Stimulated activated CD8-positive, alpha-beta memory T cell treated with anti-CD3 and anti-CD28 coated beads, Interleukin-4, amount 100 ng/mL, for 1 hour (primary cell): ENCODE measurements at places on chromosomes 3 and 15.

DNA sequence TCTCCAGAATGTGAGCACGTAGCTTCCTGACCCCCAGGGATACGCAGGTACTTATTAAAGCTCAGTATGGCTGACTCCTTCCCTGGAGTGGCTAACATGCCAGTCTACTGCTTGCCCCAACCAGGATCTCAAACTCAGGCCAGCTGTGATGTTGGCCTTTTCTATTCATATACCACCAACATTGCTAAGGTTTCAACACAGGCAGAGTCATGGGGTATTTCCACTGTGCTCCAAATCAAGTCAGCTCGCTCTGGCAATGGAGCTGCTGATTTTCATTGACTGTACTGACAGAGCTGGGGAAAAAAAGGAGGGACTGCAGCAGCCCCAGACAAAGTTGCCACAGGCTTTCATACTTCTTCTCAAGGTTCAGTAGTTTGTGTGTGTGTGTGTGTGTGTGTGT, 87.0 kb downstream of the CFAP20DC start:
- no peak for DNase-seq

- DNase-seq: no peak
These were observed 155.2 kb downstream of the FAM43A start for GRCh38 chr3:194840661-194841514.

DNA sequence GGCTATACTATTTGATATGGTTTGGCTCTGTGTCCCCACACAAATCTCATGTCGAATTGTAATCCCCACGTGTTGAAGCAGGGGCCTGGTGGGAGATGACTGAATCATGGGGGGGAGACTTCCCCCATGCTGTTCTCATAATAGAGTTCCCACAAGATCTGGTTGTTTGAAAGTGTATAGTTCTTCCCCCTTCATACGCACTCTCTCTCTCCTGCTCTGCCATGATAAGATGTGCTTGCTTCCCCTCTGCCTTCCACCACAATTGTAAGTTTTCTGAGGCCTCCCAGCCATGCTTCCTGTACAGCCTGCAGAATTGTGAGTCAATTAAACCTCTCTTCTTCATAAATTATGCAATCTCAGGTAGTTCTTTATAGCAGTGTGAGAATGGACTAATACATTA, 290.1 kb upstream of the CHRM5 start:
- DNase-seq: no peak

DNA sequence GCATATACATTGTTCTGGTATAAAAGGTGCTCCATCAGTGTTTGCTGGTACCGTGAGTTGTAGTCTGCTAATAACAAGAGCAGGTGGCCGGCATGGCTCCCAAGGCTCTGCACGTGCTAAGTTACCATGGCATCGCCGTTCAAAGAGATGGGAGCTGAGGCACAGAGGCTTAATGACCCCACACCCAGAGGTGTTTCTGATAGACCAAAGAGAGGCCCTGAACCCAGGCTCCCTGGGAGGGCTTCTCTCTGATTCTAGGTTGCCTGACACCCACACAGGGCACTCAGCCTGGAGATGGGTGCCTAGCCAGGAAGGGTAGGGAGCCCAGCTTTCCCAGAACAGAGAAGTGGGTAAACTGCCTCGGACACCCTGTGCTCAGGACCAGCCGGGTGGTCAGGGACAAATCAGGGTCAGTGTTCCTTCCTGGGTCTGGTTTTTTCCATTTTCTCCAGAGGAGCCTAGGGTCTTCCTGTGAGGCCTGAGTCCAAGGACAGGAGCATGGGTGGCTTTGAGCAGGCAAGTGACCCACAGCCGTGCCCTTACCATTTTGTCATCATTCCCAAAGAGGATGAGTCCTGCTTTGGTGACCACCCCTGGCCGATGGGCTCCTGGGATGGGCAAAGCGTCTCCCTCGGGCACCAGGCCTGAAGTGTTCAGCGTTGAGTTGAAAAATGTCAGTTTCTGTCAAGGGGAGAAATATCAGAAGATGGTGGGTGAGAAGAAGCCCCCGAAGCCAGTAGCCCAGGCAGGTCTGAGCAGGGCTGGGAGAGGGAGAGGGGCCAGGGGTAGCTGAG, 27.3 kb downstream of the ALDH1L1 start:
- no peak for DNase-seq

GRCh38 chr3:58572634-58573230, 4.5 kb downstream of the FAM107A start:
- no peak for DNase-seq

DNA sequence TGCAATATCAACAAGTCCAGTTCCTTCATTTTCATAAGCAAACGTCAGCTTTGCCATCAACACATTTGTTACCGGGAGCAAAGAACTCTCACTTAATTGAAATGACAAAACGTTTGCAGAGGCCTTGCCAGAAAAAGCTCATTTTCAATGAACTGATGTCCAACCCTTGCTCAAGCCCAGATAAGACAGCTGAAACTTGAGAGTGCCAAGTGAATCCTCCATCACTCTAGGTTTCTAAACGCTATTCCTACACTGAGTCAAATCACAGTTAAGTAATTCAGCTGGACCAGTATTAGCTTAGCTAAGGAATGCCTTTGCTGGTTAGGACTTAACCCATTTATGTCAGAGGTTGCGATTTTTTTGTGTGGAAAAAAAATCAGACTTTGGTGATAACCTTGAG, 11.5 kb downstream of the CHSY1 start:
- no peak for DNase-seq

DNA sequence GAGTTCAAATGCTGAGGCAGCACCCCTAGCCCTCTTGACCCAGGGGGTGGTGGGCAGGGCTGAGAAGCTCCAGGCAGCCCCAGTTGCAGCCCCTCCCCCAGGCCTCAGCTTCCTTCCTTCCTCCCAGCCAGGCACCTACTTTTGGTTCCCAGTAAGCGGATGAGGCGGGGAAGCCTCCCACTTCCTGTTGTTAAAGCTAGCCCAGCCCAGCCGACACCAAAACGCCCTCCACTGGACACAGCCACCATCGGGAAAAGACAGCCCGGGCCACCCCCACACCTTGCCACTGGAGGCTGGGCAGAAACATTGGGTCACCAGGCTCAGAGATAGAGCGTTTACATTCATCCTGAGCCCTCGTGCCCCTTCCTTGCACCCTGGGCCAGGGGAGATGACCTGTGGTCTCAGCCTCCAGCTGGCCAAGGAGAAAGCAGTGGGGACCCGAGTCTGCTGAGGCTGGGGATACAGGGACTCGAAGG, 3.5 kb downstream of the DUSP7 start:
- no peak for DNase-seq

- DNase-seq: no peak
These were observed 20.1 kb downstream of the SENP2 start for GRCh38 chr3:185606196-185606595.

DNA sequence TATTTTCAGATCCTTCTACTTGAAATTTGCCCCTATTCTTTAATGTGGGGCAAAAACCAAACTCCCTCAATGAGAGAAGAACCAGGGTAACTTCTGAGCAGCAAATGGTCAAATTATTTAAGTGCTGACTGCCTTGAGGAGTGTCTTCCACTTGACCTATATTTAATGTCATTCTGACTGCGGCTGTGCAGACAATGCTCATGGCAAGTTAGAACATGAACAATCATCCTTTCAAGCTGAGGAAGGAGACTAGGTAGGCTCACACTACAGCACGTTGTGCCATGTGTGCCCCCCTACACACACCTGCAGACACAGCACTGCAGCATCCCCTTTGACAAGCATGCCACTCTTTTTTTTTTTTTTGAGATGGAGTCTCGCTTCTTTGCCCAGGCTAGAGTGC, 98.2 kb downstream of the OSBPL10 start:
- no peak for DNase-seq

DNA sequence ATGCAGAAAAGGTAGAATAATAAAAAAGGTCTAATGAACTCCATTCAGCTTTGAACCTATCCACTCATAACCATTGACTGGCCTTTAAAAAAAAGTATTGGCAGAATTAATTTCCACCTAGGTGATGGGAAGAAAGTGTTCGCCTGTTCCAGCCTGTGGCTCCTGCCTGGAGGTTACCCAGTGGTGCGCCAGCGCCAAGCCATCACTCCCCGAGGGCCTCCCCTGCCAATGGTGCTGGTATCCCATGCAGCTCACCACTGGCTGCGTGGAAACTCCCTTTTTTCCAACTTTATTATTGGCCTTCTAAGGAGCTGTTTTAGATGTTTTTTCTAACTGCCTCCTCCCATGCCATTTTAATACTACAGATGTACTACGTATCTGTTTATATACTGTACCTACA, 29.4 kb downstream of the NIPA2 start:
- DNase-seq: no peak

GRCh38 chr3:17664923-17665322, 77.5 kb downstream of the TBC1D5 start:
- DNase-seq: no peak

DNA sequence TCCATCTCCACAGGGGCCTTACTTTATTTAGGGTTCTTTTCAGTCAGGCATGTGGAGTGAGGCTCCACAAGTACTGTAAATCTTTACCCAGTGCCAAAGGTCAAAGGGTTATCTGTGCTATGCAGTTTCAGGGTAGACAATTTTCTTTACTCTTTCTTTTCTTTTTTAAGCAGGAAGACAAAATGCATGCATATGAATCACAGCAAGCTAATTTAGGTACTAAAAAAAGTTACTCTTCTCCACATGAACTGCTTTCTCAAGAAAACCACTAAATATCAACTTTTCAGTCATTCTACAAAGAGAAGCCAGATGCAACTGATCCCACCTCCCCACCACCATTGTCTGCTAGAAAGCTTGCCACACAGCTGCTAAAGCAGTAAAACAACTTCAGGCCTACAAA, 73.3 kb upstream of the PYGO1 start:
- DNase-seq: no peak

DNA sequence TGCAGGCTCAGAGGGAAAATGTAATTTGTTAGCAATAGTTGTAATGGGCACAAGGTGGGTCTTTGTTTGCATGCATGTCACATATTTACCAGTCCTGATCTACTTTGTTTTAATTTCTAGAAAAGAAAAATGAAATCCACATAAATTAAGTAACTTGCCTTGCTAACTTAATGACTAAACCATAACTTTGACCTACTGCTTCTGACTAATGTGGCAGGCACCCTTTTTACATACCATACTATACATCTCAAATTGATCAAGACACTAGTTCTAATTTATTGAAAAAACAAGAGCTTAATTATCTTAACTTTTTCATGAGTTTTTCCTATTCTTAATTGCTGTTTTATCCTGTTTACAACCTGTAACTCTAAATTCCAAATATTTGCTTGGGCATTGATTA, 93.2 kb downstream of the ATP11B start:
- no peak for DNase-seq

DNA sequence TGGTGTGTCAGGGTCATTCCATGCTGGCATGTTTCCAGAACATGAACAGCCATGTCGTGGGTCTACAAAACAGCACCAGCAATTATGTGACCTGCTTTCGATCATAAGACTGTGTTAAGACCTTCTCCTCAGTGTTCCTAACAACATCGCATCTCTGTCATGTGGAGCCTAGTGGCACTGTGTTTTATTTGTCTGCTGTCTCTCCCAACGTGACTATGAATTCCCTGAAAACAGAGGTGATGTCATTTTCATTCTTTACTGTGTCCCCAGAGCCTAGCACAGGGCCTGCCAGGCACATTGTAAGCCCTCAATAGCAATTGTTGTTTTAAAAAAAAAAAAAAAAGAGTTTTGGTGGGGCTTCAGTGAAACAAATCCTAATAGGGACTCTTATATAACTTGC, 94.2 kb upstream of the IL12A start:
- no peak for DNase-seq

GRCh38 chr3:67083277-67083676, 85.2 kb downstream of the KBTBD8 start:
- DNase-seq: no peak

DNA sequence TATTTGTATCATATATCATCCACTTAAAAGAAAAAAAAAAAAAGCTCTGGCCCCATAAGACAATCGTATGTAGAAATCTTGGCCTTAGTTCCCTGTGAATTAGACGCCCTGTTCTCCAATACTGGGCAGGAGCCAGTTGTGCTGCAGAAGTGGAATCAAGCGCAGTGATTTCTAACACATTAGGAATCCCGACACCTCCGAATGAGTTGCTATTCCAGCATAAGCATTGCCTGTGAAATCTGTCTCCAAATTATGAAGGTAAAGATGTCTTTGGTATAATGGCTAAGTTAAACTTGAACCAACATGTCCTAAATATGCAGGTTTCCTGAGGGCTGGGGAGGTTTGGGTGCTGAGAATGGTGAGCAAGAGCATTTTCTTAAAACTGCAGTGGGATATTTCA, 199.4 kb upstream of the ARRDC4 start:
- DNase-seq: no peak

DNA sequence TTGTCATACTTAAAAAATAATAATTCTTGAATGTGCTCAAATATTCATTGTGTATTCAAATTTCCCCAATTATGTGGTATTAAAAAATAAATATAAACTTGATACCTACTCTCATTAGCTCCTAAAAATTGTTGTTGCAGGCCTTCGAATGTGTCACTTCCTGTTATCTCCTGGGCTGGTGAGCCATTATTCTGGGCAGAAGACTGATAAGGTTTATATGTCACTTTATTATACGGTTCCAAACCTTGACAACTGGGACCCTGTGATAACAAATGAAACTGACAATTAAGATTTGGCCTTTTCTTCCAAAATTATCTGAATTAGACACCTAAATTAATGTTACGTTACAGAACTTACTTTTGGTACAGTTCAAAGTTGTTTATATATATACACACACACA, 15.0 kb downstream of the CEP152 start:
- DNase-seq: no peak

DNA sequence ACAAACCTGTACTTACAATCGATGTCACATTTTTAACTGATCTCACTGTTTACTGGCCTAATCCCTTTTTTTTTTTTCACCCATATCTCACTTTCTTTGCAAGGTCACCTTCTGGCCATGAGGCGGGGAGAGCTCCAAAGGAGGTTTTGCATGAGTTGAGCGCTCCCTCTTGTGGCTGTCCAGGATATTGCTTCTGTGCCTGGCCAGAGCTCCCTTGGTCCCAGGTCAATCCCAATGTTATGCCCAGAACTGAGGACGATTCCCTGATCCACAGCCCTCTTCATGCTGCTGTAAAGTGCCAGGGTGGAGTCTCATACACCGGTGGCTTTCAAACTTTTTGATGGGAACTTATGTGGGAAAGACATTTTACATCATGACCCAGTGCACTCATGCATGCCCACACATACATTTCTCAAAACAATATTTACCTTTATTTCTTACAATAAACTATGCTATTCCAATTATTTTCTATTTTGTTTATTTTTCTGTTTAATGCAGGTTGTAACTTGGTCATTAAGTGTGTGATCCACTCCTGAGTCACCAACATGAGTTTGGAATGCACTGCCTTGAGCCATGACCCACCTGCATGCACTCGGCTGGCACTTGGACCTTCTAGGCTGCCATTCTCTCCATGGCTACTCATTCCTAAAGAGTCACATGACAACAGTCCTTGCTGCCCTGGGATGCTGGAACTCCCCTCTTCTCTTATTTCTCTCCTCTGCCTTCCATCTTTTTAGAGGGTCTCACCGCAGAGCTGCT, 9.6 kb upstream of the SST start:
- DNase-seq: peak; percentile 27
